ENCODE measurements at places on chromosomes 3 and 15.

- no peak for DNase-seq
Measured at GRCh38 chr15:62553911-62554563, 389.0 kb upstream of the C2CD4B start.

- no peak for DNase-seq
Measured at GRCh38 chr15:35934383-35935049, 388.6 kb upstream of the DPH6 start.

- DNase-seq = no peak
Measured at GRCh38 chr3:182058488-182058887, 346.8 kb downstream of the SOX2 start.

DNA sequence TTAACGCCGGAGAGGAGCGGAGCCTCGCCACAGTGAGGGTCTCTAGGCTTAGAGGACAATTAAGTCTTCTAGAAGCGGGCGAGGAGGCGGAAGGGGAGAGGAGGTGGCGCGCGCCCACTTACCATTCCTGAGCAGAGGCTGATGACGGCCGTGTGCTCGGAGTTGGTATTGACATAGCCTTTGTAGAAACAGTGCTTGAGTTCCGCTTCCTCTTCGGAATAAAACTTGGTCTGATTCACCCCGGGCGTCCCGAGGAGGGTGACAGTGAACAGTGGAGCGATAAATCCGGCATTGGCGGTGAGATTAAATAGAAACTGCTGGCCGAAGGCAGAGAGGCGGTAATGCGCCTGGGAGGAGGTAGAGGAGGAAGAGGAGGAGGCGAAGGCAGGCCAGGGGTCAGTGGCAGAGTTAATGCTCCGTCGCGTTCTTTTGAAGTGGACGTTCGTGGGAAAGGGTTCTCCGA, 1.3 kb downstream of the ADAMTS9 start:
- DNase-seq = no peak

- DNase-seq = no peak
Measured at GRCh38 chr3:119596398-119596797, 1.3 kb upstream of the PLA1A start.

- DNase-seq = peak; percentile 82
Measured at GRCh38 chr3:169662132-169662842, 1.2 kb downstream of the MECOM start.

GRCh38 chr15:64583519-64583918, 123.1 kb downstream of the ZNF609 start:
- DNase-seq = no peak

DNA sequence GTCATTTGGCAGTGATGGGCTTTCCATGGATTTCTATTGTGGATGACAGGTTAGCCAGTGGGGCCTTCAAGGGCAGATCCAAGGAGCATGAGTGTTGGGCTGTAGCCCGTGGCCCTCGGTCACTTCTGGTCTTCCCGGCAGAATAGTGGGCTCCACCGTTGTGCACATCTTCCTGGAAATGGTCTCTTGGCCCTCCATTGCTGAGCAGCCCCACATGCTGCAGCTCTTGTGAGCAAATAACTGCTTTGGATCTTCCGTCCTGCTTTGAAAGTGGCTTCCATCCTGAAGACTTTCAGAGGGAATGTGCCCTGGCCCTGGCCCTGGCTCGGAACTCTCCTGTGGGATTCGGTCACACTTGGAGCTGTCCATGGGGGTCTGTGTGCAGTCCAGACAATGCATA, 102.8 kb downstream of the SNRPN start:
- DNase-seq = peak; percentile 1

DNA sequence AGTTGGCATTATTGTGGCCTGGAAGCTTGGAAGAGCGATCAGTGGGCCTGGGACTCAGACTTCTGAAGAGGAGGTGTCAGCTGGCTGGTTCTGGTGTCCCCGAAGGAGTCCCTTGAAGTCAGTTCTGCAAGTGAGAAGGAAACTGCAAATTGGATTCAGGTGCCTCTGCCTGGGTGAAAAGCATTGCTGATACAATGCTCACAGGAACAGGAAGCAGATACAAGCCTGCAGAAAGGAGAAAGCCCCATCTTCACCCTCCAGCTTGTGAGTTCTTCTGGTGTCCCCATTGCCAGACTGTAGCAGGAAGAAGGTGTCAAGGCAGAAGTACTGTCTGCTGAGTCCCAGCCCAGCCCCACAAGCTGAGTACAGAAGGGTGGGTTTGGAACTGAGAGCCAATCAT, 271.3 kb downstream of the PLOD2 start:
- no peak for DNase-seq

- no peak for DNase-seq
Measured at GRCh38 chr3:25572919-25573385, 91.8 kb downstream of the TOP2B start.

DNA sequence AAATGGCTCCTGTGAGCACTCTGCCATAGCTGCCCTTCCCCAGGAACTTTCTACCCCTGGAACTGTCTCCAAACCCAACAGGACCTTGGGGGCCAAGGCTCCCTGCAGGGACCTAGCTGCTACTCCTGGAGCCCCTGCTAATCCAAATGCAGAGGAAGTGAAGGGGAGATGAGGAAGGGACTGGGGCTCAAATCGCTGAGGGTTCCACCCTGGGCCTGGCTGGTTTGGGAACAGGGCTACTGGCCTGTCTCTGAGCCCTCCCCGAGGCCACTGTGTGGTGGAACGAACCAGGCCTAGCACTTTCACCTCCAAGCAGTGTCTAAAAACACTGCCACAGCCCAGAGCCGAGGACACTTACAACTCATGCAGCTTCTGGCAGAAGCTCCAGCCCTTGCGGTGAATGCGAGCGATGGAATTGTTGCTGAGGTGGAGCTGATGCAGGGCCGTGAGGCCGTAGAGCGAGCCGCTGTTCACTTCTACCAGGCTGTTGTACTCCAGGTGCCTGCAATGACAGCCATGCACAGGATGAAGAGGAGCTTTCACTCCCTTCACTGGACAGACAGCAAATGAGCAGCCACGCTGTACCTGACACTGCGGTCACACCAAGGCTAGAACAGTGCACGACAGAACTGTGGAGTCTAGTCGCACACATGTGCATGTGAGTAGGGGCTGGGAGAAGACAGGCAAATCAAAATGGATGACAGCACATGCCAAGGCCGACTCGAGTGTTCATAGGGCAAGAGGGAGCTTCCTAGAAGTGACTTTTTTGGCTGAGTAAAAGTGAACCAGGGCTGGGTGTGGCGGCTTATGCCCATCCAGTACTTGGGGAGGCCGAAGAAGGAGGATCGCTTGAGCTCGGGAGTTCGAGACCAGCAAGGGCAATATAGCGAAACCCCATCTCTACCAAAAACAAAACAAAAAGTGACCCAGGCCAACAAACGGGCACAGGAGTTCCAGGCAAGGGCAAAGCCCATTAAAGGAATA, 90.8 kb downstream of the LRIG1 start:
- DNase-seq = no peak

GRCh38 chr3:69364354-69364753, 21.5 kb downstream of the FRMD4B start:
- DNase-seq = no peak

DNA sequence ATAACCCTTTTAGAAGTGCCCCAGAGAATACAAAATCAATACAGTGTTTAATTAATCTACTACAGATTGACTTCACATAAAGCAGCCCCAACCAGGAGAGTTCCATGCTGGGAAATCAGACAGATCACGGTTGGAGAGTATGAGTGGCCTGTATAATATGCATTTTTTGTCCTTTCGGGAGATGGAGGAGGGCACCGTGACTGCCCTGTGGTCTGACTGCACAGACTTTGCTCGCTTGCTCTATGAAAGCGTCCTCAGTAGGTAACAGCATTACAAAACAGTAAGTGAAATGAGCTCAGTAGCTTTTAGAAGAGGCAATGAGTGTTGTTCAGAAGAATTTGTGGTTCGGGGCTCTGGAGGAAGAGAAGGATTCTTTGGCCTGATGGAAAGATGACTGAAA, 34.2 kb upstream of the SKIL start:
- no peak for DNase-seq

GRCh38 chr3:184977796-184978195, 165.8 kb downstream of the VPS8 start:
- no peak for DNase-seq

DNA sequence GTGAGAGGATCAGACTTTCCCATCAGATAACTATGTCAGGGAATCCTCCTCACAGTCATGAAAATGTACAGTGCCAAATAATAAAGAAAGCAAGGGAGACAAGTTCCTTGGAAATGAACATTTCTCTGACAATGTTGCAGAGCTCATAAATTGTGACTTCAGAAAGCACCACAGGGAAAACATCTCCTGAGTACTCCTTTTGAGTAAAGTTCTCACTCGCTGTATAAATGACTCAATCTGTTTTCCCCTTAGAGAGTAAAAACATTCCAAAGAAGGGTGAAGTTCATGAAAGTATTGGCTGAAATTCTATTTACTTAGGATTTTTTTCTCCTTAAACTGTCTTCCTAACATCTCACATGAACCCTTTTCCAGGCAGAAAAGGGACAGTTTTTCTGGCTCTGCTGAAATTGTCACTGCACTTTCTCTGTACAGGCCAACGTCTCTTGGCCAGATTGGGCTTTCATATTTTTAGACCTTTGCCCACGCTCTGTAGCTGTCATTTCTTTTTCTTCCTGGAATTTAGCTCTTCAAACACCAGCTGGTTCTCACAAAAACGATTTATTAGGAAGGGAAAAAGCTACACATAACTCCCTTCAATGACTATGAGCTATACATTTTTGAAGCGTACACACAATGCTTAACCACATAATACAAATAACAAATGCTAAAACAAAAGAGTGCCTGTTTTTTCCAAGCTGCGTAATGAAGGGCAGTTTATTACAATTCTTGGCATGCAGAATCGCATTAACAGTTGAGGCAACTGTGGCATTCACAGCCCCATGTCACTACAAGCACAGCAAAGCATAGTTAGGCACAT, 216.1 kb downstream of the ATP8B4 start:
- DNase-seq = peak; percentile 41

DNA sequence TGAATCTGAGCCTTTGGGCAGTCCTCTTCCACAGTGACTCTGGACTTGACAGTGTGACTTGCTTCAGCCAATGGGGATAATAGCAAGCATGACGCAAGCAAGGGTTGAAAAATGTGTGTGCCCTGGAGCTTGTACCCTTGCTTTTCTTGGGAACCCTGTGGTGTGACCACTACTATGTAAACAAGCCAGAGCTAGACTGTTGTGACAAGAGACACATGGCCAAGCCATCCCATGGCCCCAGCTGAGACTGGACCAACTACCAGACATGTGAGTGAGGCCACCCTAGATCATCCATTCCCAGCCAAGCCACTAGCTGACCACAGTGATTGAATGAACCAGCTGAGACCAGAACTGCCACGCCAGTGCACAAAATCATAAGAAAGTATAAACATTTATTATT, 11.8 kb downstream of the MYO1E start:
- peak; percentile 43 for DNase-seq

GRCh38 chr3:128584412-128585020, 66.1 kb downstream of the RPN1 start:
- DNase-seq = peak; percentile 82

GRCh38 chr15:23416349-23417276, 30.4 kb downstream of the GOLGA6L2 start:
- DNase-seq = no peak

GRCh38 chr3:102205647-102206046, 229.2 kb upstream of the ZPLD1 start:
- DNase-seq = no peak

GRCh38 chr3:42668793-42669217, 15.3 kb downstream of the ZBTB47 start:
- no peak for DNase-seq

DNA sequence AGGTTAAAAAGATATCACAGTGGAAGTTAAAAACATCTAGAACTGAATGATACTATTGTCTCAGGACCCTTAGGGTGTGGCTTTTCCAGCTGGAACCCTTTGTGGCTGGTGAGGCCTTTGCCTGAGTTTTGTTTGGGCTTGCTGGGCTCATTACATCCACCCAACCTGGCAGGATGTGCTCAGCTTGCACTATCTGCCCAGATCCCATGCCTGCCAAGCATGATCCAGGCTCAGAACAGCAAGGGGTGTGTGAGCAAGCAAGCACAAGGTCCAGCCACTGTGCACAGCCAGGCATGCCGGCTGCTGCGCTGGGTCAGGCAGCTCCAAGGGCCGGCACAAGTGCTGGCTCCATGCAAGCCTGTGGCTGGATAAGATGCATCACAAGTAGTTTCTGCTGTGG, 512.7 kb upstream of the CDIN1 start:
- no peak for DNase-seq

DNA sequence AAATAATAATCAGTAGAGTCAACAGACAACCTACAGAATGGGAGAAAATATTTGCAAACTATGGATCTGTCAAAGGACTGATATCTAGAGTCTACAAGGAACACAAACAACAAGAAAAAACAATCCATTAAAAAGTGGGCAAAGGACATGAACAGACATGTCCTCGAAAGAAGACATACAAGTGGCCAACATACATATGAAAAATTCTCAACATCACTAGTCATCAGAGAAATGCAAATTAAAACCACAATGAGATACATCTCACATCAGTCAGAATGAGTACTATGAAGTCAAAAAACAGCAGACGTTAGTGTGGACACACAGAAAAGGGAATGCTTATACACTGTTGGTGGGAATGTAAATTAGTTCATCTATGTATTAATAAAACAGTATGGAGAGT, 33.7 kb downstream of the SLC2A2 start:
- DNase-seq = no peak

DNA sequence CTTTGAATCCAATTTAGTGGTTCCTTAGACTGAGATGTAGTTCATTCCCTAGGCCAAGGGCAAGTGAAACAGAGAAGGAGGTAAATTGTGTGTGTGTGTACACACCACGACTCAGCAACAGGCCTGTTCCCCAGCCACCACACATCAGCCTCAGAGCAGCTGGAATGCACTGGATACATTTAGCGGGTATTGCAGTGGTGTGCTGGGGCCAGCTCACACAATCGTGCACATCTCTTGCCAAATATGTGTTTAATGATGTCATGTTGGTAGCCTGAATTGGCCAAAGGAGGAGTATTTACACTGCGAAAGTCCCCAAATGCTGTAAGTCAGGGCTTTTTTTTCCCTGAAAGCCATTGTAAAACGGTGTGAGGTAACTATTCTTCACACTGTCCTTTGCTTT, 82.3 kb downstream of the RBPMS2 start:
- DNase-seq = peak; percentile 74

DNA sequence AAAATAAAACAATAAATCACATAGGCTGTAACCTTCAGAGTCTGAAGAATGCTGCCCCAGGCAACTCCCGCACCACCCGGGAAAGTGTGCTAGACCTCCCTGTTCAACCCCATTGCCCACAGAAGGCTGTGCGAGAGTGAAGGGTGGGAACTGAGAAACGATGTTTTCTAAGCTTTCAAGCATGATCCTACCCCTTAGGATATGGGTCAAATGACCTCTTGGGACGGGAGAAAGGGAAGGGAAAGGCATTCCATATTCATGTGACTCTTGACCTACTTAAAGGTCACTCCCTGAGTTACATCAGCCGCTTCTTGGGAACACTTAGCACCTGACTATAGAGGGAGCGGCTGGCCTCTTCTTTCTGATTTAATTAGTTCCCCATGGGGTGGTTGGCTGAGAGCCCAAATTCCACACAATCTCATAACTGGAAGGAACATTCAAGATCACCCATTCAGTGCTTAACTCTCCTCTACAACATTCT, 114.7 kb upstream of the SLC24A5 start:
- no peak for DNase-seq
